Liver (tissue), 10 donors: ENCODE measurements at places on chromosomes 13 and 19. TPM values are rescaled to one million over a fixed set of nuclear protein-coding genes. Genes with fewer than 3 reads are reported as not detected.

BRME1 gene
- 0.42 TPM for total RNA-seq

CDC37 gene
- total RNA-seq = 46.0 TPM

ZNF541 gene
- 0.08 TPM for total RNA-seq

STOML3 gene
- not detected for total RNA-seq

LGALS4 gene
- total RNA-seq = 13.7 TPM

ADGRE3 gene
- 0.28 TPM for total RNA-seq

KCNN1 gene
- total RNA-seq = 0.05 TPM

NLRP4 gene
- not detected for total RNA-seq

ADPRHL1 gene
- total RNA-seq = 0.67 TPM

KLK4 gene
- not detected for total RNA-seq

TMPRSS9 gene
- 24.8 TPM for total RNA-seq
